ENCODE measurements at places on chromosomes 4 and X.

DNA sequence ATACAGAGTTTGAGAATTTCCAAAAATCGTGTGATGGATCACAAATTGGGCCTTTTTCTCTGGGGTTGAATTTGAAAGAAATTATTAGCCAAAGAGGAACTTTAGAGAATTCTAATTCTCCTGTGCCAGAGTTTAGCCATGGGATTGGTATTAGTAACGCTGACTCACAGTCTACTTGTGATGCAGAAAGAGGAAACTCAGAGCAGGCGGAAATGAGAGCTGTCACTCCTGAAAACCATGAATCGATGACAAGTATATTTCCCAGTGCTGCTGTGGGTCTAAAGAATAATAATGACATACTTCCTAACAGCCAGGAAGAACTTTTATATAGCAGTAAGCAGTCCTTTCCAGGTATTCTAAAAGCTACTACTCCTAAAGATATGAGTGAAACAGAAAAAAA is 64.9 kb downstream of the N4BP2 start:
- DNase-seq, result peak; percentile 21

GRCh38 chrX:84219551-84219950 is 31.6 kb upstream of the RPS6KA6 start:
- no peak for DNase-seq

- DNase-seq, result no peak
Measured at GRCh38 chrX:23993012-23993633, 33.9 kb downstream of the KLHL15 start.

DNA sequence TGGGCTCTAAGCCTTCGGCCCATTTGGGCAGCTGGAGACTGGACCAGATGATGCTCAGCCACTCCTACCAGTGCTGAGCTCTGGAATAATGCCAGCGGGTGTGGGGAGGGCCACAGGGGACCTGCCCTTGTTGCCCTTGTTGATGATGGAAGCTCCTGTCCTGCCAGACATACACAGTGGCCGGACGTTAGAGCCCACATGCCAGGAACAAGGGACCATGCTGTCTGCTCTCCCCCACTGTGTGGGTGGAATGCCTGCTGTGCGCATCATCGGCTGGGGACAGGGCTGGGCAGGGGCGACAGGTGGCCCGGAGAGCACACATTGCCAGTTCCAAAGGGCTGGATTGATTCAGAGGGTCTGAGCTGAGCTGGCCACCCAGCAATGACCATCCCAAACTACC is 2.0 kb downstream of the ABLIM2 start:
- no peak for DNase-seq

- DNase-seq, result no peak
Measured at GRCh38 chr4:159906051-159906450, 803.2 kb downstream of the RAPGEF2 start.

DNA sequence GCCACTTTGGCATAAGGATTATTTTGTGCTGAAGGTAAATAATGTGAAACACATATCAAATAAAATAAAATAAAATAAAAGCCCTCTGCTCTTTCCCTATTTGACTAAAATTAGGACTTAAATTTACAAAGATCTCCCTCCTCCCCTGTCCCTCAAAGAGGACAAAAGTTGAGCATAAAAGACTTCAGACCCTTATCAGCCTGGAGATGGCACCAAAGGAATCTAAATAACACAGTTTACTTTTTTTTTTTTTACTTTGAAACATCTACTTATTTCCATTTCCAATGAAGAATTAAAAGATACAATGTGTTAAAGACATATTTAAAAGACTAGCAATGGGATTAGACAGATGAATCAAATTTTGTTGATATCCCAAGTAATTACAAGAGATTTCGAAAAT is 89.7 kb downstream of the EPHA5 start:
- no peak for DNase-seq

DNA sequence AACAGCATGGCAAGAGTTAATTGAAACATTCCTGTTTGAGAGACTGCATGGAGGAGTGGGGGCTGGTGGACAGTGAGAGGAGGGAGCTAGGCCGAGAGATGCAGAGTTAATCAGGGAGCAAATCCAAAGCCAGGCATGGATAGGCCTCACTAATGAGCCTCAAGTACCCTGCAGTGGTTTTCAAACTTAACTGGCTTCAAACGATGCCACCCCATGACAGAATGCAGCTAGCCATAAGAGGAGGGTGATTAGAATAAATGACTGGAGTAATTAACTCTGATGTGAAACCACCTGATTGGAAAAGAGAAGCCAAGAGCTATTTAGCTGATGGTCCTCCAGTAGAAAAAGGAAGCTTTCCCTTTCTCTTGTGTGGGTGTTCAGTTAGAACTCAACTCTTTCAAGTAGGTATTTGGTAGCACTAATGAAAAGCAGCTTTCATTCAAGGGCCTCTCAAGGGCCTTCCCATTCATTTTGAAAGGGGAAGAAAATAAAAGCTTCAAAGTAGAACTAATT is 215.4 kb upstream of the MAB21L2 start:
- no peak for DNase-seq

DNA sequence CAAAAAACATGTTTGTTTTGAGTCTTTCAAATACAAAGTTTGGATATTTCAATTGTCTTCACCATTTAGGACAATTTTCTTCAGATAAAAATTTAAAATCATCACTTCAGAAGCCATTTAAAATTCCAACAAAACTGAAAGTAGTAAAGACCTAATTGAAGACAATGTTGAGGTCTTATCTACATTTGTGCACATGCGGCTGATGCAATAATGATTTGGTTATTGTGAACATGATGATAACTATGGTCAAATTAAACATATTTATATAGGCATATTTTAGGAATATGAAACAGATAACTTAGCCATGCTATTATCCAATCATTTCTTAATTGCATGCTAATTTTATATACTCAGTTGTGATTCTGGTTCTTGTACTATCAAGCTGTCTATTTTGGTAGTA is 407.5 kb downstream of the GALNTL6 start:
- DNase-seq, result no peak

GRCh38 chrX:120251471-120252011 is 929 bp downstream of the ZBTB33 start:
- DNase-seq, result no peak

GRCh38 chr4:124163401-124163800 is 549.1 kb downstream of the ANKRD50 start:
- DNase-seq, result no peak

DNA sequence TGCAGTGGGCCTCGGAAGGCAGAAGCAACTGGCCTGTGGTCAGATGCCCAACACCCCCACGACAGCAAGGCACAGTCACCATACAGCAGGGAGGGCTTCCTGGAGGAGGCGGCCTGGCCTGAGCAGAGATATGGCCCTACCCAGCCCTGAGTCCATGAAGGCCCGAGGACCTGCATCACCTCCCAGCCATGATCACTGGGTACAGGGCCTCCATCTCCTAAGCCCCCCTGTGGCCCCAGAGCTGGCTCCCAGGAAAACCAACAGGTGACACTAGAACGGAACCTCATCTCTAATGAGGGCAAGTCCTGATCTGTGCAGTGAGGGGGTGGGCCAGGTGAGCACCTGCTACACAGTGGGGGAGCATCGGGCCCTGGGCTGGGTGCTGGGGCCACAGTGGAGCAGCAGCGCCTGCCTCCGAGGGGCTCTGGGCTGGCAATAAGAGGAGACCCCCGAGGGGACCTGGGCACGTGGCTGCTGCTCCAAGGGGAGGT is 26.2 kb upstream of the MXD4 start:
- DNase-seq, result no peak

GRCh38 chr4:155696726-155697125 is 30.1 kb downstream of the GUCY1A1 start:
- DNase-seq, result no peak

DNA sequence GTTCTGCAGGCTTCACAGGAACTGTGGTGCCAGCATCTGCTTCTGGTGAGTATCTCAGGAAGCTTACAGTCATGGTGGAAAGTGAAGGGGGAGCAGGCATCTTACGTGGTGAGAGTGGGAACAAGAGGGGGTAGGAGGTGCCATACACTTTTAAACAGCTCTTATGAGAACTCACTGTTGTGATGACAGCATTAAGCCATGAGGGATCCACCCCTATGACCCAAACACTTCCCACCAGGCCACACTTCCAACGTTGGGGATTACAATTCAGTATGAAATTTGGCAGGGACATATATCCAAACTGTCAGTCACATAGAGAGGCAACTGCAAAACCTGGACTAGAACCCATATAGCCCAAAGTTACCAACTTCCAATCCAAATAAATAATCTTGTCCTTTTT is 43.1 kb upstream of the ZCCHC12 start:
- no peak for DNase-seq

DNA sequence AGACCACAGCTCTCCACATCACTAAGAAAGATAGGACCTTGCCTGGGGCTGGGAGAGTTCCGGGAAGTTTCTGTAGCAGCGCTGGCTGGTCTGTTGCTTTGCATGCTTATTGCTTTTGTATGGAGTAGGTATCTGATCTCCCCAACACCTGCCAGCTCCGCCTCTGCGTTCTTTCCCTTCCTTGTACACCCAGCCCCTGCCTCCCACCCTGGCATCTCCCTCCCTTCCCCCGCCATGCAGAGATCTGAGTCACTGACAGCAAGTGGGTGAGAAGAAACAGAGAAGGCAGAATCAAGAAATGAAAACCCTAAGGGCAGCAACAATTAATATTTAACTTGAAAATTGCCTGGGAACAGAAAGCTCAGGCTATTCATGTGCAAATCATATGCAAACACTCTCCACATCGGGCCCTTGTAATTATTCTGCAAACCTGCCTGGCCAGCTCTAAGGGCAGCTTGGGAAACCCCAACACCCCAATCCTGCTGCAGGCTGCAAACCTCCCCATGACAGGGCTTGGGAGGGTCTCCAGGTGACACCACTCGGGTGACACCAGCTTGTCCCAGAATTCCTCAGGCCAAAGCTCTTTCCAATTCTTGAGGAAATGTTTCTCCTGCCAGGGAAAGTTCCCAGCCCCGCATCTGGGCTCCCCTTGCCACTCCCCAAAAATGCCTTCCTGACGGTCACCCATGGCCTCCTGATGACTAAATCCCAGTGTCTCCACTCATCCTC is 257.2 kb downstream of the FBXW7 start:
- no peak for DNase-seq

DNA sequence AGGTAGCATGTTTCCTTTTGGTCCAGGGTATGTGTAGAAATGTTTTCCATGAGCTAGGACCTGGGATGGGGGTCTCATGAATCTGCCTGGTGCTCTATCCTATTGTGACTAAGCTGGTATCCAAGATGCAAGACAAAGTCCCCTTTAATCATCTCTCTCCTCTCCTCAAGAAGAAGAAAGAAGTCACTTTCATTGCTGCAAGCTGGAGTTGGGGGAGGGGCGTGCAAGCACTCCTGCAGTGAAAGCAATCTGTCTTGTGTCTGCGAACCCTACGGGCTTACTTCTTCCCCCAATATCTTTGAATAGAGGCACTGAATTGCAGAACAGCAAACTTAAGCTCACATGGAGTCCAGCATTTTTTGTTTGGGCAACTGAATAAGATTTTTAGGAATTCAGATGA is 27.2 kb upstream of the GRPR start:
- no peak for DNase-seq

DNA sequence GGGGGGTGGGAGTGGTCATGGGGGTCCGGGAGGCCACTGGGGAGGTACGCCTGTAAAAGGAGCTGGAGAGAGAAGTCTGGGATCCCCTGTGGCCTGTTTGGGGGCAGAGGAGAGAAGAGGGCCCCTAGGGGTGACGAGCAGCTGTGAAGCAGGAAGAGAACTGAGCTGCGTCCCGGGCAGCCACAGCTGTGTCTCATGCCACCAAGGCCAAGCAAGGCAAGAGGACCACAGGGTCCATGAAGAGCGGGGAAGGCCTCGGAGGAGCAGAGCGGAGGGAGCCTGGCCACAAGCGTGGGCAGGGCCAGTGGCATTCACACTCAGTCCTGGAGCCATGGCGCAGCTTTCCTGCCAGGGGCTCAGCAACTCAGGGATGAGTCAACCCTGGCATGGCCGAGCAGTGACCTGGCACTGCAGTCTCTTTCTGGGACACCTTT is 13.6 kb upstream of the NAT8L start:
- DNase-seq, result no peak

DNA sequence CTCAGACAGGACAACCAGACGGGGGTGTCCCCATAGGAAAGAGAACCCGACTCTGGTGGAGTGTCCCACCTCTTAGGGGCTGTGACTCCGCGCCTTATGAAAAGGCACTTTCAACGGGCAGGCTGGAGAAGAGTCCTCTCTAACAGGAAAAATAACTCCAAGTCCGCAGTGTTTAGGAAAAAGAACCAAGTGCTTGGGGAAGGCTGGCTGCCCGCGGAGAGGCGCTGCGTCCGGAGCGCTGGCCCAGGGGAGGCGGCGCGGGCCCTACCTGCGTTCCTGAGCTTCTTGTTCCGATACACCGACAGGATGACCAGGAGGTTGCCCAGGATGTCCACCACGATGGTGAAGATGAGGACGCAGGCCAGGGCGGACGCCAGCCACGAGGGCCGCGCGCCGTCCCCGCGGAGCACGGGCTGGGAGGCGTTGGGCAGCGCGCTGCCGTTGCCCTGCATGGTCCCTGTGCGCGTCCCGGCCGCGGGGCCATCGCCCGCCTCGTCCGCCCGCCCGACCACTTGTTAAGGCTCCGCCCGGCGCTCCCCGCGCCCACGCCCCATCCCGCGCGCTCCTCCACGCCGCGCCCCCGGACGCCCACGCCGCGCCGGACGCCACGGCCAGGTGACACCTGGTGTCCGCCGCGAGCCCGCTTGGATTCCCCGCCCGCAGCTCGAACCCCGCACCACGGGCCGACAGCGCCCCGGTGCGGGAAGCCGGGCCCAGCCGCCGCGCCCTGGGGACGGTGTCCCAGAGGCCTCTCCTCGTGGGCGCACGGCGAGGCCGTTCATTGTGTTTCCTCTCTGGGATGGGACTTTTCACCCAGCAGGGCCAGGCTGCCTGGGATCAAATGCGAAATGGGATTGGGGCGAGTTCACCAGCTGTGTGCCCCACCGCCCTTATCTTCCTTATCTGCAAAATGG is at the start of gene MTNR1A:
TSS of gene MTNR1A (minus strand) at position 654 of the 914 bp plus-strand sequence. CDS start at position 452, 202 bp downstream.
- no peak for DNase-seq

DNA sequence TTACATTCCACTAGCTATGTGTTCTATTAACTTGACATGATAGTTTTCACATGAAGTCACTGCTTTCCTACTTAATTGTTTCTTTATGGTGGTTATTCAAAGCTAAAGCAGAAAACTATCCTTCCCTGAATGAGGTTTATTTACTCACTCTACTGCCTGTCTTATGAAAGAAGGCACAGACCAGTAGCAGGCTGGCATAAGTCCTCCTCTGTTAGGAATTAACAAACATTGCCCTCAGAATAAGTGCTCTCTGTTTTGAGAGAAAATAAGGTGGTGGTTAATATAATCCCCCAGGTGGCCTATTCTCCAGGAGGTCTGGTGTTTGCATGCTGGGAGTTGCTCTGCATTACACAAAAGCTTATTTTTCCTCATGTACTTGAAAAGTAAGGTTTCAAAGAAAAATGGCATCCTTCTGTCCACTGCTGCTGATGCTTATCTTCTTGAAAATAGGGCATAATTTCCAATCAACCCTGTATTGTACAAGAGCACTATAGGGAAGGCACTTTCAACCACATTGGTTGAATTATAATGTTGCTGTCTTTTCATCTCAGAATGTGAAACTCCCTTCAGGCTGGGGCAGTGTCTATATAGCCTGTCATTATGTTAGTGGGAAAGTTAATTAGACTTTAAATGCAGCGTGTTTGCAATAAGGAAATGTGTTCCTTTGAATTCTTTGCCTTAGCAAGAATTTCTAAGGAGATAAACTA is 119.7 kb upstream of the TBC1D9 start:
- DNase-seq, result no peak
